ENCODE measurements at places on chromosomes 16 and 17. TPM values are rescaled to one million over a fixed set of nuclear protein-coding genes. Genes with fewer than 3 reads are reported as not detected.

DNA sequence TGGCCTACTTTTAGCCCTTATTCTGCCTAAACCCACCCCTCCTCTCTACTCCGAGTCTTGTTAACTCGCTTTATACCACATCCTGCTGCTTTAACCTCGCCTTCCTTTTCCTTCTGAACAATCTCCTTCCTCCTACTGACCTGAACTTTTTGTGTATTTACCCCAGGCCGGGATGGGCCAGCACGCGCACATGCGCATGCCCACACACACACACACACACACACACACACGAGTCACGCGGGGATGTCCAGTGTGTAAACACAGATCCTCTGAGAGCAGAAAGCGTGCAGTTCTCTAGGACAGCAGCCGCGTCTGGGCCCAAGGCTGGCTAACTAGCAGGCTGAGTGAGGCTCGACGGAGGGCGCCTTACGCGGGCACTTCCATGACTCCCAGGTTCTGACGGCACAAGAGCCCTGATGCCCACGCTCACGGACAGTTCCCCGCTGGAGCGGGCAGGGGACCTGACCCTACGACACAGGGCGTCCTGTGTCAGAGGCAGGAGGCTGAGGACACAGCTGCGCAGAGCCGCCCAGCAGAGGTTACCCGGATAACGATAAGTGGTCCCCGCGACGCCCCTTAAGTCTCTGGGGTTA is 610 bp downstream of the PIK3R5 start:
- DNase-seq: no peak

DNA sequence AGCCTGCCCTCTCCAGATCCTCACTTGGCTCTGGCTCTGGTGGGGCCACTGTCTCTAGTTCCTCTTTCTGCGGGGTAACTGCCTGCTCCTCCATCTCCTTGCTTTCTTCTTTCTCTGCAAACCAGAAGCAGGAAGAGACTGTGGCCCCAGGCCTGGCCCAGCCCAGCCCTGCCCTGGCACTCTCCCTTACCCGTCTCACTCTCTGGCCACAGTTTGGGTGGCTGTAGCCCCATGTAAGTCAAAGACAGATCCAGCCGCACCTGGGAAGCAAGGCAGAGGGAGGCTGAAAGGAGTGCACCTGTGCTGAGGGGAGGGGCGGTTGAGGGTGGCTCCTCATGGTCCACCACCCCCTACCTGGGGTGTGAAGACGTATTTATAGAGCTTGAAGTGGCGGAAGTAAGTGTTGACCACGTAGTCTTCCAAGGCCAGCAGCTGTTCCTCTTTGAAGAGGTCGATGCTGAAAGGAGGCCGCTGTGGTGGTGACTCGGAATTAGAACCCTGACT is 2.8 kb downstream of the CFAP119 start:
- DNase-seq: no peak

Gene SCGB1C2
- not detected for total RNA-seq

DNA sequence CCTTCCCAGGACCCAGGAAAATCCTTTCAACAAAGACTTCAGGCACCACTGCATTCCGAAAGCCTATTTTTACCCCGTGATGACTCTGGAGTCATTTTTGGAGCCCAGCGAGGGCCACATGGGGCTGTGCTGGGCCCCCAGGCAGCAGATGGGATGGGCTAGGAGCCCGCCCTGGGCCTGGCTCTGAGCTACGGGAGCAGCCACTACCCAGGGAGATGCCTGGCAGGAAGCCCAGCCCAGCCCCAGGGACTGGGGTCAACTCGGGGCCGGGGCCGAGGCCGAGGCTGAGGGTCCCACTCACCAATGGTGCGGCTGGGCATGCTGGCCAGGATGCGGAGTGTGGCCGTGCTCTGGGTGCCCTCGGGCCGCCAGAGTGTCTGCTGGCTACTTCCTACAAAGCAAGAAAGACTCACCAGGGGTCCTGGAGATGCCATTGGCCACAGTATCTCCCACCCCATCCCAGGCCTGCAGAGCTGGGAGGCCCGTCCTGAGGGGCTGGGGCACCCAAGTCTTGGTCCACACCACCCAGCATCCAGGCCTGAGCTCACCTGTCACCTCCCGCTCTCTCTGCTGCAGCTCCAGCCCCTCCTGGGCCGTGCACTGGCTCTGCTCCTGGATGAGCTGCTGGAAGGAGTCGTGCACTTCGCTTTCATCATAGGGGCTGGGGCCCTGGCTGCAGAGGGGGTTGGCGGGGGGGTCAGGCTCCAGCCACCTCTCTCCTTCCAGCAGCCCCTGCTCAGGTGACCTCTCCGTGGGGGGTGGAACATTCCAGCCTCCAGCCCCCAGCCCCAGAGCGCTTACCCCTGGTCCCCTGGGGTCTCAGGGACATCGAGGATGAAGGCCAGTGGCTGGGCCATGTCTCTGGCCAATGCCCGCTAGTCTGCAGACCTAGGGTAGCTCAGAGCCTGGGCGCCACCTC is 2.3 kb downstream of the TMC6 start:
- no peak for DNase-seq

- peak; percentile 40 for DNase-seq
Observed at GRCh38 chr17:28033972-28034714, 8.3 kb upstream of the NLK start.

GRCh38 chr17:54727624-54728023 is 173.0 kb upstream of the TOM1L1 start:
- DNase-seq: no peak

GRCh38 chr17:5619088-5619740 is 34.9 kb upstream of the NLRP1 start:
- no peak for DNase-seq

Gene KRT37
- not detected for total RNA-seq

GRCh38 chr17:45160447-45161287 is 1.0 kb upstream of the HEXIM2 start:
- DNase-seq: peak; percentile 69

- DNase-seq: no peak
Observed at GRCh38 chr16:49458656-49459445, 85.2 kb downstream of the C16orf78 start.

GRCh38 chr17:7254511-7254910 is 2.5 kb downstream of the ELP5 start:
- no peak for DNase-seq

GRCh38 chr17:65954148-65954449 is 237.8 kb downstream of the CEP112 start:
- no peak for DNase-seq

GRCh38 chr17:10105513-10106001 is 92.8 kb downstream of the GAS7 start:
- peak; percentile 85 for DNase-seq

GRCh38 chr17:73592079-73592415 is 52.2 kb downstream of the SDK2 start:
- DNase-seq: no peak

GRCh38 chr16:67481561-67482232 is 740 bp upstream of the ATP6V0D1 start:
- peak; percentile 57 for DNase-seq
